Activated CD8-positive, alpha-beta memory T cell treated with anti-CD3 and anti-CD28 coated beads for 1 hour (primary cell): ENCODE measurements at places on chromosomes 5 and 9.

DNA sequence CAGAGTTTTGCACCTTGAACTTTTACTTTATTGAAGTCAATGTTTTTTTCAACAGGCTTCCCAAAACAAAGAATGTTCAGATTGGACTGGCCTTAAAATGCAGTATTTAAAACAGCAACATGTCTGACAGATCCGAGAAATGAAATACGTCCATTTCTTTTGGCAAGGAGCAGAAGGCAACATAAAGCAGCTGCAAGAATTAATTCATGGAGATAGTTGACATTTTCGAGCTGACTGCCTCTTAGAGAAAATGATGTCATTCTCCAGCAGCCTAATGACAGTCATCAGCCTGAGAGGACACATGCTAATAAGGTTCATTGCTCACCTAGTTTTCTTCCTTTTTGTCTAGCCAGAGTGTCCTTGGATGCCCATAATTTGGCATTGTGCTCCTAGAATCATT lies 232.2 kb upstream of the SEMA6A start:
- DNase-seq = no peak

GRCh38 chr5:115809946-115810345 lies 6.5 kb downstream of the CDO1 start:
- DNase-seq = no peak

- DNase-seq = no peak
Observed at GRCh38 chr9:111663301-111663823, 2.0 kb downstream of the GNG10 start.

GRCh38 chr5:143262393-143263174 lies 140.9 kb downstream of the NR3C1 start:
- DNase-seq = no peak

GRCh38 chr9:92294297-92294676 lies 790 bp upstream of the IARS1 start:
- DNase-seq = no peak

DNA sequence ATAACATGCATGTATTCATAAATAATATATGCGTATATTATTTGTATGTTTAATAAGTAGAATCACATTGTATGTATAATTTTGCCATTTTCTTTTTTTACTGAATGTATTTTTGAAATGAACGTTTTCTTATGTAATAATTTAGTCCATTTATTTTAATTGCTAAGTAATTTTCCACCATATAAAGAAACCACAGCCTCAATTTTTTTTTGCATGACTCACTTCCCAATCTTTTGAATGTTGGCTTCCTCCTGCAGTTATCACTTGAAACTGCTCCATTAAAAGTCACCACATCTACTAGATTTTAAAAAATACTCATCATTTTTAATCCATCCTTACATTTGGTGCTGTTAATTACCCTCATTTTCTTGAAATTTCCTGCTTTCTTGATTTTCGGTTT lies 363.3 kb upstream of the MEF2C start:
- no peak for DNase-seq

- DNase-seq = no peak
Observed at GRCh38 chr9:134909511-134910481, 7.9 kb downstream of the FCN1 start.

DNA sequence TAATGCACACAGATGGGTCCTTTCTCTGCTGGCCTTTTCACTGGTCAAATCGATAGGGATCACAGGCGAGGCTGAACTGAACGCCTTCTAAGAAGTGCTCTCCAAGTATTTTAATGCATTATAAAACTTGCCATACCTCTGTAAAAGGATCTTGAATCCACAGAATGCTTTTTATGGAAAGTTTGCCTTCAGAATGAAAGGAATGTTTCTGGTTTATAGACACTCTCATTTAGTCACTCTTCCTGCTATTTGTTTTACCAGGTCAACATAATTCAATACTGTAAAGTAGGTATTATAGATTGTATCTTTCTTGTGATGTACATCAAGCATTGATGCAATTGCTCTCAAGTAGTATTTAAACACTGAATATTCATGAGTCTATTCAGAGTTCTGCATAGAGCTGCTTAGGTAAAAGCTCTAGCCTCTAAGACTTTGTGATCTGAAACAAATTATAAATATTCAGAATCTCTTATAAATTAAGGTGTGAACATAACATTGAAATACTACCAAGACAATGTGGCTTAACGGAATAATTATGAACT lies 308.4 kb downstream of the ISL1 start:
- no peak for DNase-seq

DNA sequence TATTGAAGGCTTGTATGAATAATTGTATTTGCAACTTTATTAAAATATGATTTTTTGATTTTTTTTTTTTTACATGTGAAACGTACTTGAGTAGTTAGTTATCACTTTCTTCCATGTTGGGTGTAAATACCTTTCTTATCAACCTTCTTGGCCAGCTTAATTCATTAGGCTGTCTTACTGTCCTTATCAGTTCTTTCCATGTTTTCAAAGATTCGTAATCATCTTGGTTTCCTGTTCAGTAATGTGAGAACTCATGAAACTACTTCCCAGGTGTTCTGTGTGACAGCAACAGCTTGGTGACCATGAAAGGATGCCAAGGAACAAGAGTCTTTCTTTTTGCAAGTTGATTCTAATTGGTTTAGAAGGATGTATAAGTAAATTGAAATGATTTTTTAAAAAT lies 100.0 kb downstream of the ADGRV1 start:
- no peak for DNase-seq

- DNase-seq = no peak
Observed at GRCh38 chr5:145968970-145969713, 32.8 kb downstream of the SH3RF2 start.

- DNase-seq = no peak
Observed at GRCh38 chr9:33403941-33404787, 1.8 kb upstream of the AQP7 start.
